ENCODE measurements at places on chromosomes 16 and 17.

- DNase-seq, result no peak
These were observed 20.8 kb upstream of the ATP5MC1 start for GRCh38 chr17:48871551-48872351.

- DNase-seq, result no peak
These were observed 10.5 kb upstream of the MSI2 start for GRCh38 chr17:57245786-57246185.

DNA sequence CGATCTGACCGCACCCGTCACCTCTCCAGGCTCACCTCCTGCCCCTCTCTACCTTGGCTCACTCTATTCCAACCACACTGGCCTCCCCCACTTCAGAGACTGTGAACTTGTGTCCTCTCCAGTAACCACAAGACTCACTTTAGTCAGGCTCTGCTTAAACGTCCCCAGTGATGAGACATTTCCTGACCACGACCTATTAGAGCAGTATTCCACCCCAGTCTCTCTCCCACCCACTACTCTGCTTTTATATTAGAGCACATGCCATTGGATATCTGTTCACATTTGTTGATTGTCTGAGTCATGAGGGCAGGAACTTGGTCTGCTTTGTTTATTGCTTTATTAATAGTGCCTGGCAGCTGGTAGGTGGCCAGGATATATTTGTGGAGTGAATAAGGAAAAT is 20.1 kb downstream of the COX11 start:
- DNase-seq, result no peak

- DNase-seq, result peak; percentile 40
These were observed 28.7 kb downstream of the MPG start for GRCh38 chr16:106623-107324.

- DNase-seq, result no peak
These were observed 277.7 kb downstream of the HS3ST3A1 start for GRCh38 chr17:13323990-13324389.

- no peak for DNase-seq
These were observed 40.9 kb upstream of the ICAM2 start for GRCh38 chr17:64061178-64061898.

DNA sequence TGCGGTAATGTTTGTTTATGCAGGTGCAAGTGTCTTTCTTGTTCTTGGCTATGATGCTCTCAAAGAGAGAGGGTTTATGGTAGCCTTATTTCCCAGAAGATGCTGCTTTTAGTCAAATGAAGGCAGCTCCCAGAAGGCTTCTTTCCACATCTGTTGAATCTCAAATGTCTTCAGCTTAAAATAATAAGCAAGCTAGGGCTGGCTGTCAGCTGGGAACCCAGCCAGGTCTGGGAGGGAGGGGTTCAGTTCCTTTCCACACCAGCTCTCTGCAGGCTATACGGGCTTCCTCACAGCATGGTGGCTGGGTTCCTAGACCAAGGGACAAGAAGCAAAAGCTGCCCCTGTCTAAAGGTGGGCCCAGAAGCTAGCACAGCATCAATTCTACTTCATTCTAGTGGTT is 47.4 kb upstream of the ATF7IP2 start:
- no peak for DNase-seq

DNA sequence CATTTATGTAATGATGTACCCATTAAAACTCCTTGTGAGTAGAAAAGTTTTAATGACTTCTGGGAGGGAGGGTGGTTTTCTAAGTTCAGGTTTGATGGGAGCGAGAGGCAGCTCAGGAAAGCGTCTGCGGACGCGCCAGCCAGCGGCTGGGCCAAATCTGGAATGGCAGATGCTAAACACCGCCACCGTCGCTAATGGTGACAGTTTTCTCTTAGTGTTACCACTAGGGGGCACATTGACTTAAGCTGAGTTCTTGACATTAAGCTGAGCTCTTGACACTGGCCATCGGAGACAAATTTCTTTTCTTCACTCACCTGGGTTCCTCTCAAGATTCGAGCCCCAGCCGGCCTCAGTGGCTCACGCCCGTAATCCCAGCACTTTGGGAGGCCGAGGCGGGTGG is 6.7 kb downstream of the TRPV1 start:
- peak; percentile 6 for DNase-seq

DNA sequence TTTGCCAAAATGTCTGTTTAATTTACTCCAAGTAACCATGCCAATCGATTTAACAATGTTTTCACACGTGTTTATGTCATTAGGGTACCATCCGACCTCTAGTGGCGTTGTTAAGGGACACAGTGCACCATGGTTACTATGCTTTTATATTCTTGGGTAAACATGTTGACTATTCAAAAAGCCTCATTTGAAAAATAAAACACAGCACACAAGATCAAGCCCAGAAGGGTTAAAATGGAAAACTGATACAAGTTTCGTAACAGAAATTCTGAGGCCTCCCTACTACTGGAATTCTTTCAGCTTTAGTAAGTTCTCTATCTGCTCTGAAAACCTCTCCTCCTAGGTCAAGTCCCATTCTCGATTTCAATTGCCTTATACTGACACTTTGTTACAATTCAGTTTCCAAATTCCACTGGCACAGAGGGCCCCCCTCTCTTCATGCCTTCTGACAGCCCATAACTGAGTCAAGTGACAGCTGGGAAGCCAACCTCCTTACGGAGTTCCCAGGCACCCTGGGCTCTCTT is 2.1 kb downstream of the CFAP20 start:
- DNase-seq, result no peak

- no peak for DNase-seq
These were observed 742.1 kb upstream of the SOX9 start for GRCh38 chr17:71378741-71379140.

- DNase-seq, result no peak
These were observed 2.1 kb downstream of the GSE1 start for GRCh38 chr16:85615014-85615851.

- DNase-seq, result no peak
These were observed 32.8 kb downstream of the NETO2 start for GRCh38 chr16:47110939-47111338.

GRCh38 chr17:16981928-16982327 is 10.0 kb upstream of the TNFRSF13B start:
- no peak for DNase-seq

DNA sequence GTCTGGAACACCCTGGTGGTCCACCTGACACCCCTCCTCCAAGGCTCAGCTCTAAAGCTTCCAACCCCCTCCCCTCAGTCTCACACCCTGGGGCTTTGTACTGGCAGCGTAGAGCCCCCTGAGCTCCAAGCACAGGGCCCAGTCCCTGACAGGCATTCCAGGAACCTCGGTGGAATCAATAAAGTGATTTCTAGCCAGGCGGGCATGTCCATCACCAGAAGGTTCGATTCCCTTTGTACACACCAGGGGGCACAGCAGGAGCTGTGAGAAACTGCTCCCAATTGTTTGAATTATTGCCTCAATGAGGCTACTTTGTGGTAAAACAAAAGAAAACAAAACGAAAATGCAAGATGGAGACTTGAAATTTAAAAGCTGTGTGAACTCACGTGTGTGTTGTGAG is 51.8 kb downstream of the SMPD3 start:
- DNase-seq, result peak; percentile 28

DNA sequence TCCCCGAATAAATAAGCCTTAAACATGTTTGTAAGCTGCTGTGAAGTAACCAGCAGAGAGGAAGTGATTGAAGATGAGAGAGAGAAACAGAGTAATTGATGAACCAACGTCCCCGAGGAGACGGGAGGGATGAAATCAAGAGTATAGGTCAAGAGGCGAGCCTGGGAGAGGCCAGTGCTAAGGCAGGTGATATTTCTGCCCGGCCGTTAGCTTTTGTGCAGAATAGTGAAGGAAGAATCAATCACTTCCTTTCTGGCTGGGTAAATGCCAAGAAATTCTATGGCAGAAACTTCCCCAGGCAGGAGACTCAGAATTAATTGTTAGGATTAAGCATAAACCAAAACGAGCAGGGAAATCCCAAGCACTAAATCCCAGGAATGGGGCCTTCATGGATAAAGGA is 273.8 kb downstream of the CDH13 start:
- no peak for DNase-seq

DNA sequence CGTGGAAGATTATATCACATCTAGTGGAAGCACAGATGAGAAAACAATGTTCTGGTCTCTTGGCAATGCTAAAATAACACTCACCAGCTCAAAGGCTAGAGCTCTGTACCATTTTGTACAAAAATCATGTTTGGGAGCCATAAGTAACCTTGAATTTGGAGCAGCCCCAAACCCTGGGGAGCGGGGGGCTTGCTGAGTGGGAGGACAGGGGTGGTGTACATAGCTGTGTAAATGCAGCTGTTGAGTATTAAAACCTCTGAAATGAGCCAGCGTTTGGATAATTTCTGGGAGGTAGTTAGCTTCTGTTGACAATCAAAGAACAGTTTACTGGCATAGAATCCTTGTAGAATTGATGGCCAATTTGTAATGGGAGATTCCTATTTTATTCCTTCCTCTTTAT is 4.3 kb downstream of the MYH8 start:
- DNase-seq, result no peak

DNA sequence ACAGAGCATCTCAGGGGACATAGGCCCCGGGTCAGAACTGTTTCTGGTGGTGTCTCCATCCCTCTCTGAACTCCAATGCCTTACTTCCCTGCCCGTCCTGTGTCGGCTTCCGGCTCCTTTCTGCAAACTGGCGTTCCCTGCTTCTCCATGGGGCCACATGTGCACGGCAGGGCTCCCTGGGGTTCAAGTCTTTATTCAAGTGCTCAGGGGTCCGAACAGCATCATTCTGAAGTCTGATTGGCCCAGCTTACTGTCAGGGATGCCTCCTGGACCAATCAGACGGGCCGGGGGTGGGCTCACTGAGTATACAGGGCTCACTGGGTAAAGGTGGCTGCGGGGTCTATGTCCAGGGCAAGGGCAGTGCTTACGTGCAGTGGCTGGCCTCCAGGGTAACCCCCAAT is 17.1 kb downstream of the C16orf82 start:
- no peak for DNase-seq

DNA sequence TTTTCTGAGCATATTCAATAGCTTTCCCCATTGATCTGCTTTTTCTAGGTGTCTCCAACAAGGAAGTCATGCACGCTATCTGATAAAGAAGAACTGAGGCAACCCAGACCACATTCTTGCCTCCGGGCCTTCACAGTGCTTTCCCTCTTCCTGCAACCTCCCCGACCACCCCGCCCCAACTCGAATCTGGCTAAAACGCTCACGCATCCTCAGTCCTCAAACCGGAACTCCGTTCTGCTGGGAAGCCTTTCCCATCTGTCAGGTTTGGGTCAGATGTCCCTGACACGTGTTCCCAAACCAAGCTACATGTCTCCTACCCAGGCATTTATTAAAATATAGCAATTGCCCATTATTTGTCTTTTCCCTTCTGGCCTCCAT is 112.7 kb downstream of the VPS53 start:
- DNase-seq, result no peak

DNA sequence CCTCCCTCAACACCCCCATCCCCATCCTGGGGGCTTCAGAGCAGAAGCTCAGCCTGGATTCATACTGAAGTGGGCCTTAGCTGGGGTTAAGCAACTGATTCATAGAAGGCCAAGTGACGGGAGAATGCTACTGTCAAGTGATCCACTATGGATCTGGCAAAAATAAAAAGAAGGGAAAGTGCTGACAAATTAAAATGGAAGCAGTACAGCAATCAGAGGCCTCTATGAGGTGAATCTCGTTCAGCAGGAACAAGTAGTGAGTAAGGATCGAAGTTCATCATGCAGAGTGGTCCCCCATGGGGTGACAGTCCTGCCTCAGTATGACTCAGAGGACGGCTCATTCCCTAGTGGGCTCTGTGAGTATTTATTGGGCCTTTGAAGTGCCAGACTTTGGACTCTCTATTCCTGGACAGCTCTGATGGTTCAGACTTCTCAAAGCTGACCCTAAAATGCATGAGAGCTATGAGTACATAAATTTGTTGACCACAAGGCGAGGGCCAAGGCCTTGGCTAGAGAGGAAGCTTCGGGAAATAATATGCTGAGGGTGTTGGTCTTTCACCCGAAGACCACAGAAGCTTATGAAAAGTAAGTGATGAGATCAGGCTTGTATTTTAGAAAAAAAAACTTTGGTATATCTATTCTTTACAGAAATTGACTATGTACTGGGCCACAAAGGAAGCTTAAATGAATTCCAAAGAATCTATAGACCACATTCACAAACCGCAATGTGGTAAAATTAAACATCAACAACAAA is 5.3 kb upstream of the NSMCE1 start:
- DNase-seq, result no peak

DNA sequence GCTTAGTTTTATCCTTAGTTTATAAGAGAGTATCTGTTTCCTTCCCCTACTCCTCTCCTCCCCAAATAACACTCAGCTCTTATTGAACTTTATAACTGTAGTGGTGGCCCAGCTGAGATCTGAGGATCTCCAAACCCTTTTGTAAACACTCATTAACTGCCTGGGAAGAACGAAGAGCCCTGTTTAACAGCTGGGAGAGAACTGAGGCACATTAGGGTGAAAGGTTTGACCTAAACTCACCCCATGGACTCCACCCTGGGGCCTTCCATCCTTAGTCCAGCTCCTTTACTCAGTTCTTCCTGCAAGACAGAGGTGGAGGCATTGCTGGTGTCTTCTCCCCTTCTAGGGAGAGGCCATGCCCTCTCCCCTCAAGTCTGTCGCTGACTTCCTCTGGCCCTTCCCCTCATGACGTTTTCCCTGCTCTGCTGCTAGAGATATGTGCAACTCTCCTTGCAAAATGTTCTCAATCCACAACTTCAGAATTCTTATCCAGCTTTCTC is 1.2 kb upstream of the RARA start:
- no peak for DNase-seq

DNA sequence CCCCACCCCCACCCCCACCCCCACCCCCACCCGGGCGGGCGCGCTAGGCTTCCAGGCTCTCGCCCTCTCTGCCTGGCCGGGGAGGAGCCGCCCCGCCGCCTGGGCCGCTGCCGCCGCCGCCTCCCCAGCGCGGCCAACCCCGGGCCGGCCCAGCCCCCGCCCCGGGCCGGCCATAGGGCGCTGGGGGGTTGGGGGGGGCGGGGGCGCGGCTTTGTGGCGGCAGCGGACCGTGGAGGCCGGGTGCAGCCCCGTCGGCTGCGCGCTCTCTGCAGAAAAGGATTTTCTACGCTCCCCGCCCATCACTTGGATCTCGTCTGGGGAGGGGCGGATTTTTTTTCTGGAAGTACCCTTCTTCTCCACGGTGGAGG is 230.9 kb downstream of the MRTFB start:
- no peak for DNase-seq

Data from stimulated activated CD4-positive, alpha-beta T cell treated with anti-CD3 and anti-CD28 coated beads, Interleukin-2, amount 100 ng/mL, for 48 hours (primary cell).